ENCODE measurements at places on chromosomes 3 and 15.

- DNase-seq = no peak
Measured at GRCh38 chr3:121155028-121155427, 247.0 kb downstream of the STXBP5L start.

GRCh38 chr3:4306860-4307259 is 3.7 kb downstream of the SETMAR start:
- DNase-seq = peak; percentile 81

GRCh38 chr3:43191116-43191515 is 85.2 kb upstream of the POMGNT2 start:
- DNase-seq = peak; percentile 37

- DNase-seq = peak; percentile 75
Measured at GRCh38 chr3:138332472-138333073, 2.9 kb upstream of the NME9 start.

DNA sequence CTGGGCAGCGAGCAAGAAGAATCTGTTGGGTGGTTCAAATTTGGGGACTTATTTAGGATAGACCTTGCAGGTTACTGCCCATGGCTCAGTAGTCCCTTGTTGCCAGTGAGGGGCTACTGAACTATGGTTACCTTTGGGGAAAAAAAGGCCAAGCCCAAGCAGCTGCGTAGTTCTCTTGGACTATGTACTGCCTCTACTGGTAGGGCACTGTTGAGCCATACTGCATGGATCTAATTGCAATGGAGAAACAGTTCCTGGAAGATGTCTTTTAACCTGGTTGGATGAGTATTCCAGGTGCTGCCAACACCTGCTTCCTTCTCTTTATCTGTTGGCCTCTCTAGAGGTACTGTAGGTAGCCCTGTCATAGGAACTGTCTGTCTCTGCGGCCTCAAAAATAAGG is 671.9 kb upstream of the CBLB start:
- no peak for DNase-seq

GRCh38 chr3:102478160-102478559 is 43.3 kb downstream of the ZPLD1 start:
- DNase-seq = no peak

- peak; percentile 66 for DNase-seq
Measured at GRCh38 chr3:16513141-16514020, at the start of gene RFTN1. RFTN1 (minus strand) TSS chr3:16513699; CDS start chr3:16493869, 19,830 bp downstream.

- DNase-seq = no peak
Measured at GRCh38 chr15:93662162-93662885, 569.0 kb upstream of the MCTP2 start.

DNA sequence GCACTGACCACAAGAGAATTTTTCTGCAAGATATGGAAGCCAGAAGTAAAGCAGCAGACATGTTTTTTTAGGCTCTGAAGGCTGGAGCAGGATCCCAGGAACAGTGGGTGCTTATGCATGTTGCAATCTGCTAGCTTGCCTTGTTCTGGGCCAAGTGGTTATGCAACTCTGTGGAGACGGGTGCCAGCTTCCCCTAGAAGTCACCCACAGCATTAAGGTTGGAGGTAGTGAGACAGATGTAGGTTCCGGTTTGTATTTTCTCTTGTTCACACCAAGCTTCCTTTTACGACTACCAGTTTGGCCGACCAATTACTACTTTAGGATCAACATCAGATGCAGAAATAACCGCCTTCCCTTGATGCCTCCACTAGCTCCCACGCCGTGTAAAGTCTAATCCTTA is 11.1 kb downstream of the DPH3 start:
- DNase-seq = peak; percentile 57

GRCh38 chr3:120646771-120647432 is 35.1 kb downstream of the HGD start:
- DNase-seq = no peak

GRCh38 chr15:76945494-76946093 is 14.0 kb downstream of the RCN2 start:
- DNase-seq = no peak

GRCh38 chr3:170656284-170656683 is 70.4 kb upstream of the SLC7A14 start:
- no peak for DNase-seq

GRCh38 chr3:185942907-185943759 is 5.3 kb upstream of the TRA2B start:
- peak; percentile 96 for DNase-seq

DNA sequence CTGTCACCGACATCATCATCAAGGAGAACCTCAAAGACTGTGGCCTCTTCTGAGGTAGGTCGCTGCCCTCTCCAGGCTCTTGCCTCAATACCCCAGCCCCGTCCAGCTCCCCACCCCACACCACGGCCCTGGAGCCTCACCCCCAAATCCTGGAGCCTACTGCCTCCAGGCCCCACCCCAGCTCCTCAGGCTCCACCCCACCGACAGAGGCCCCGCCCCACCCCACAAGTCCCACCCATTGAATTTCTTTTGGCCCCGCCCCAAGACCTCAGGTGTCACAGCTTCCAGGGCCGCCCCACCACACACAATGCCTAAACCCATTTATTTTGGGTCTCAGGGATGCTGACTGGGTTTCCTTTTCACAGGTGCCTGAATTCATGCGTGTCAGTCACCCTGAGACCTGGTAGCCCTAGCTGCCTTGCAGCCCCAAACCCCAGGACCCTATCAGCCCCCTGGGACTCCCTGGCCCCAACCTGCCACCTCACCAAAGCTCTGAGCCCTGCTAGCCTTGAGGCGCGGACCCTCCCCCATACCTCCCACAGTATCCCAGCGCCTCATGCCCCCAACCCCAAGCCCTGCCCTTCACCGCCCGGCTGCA is 3.6 kb downstream of the GNAT1 start:
- no peak for DNase-seq

- DNase-seq = peak; percentile 91
Measured at GRCh38 chr3:120203016-120203415, 82.0 kb downstream of the GPR156 start.

DNA sequence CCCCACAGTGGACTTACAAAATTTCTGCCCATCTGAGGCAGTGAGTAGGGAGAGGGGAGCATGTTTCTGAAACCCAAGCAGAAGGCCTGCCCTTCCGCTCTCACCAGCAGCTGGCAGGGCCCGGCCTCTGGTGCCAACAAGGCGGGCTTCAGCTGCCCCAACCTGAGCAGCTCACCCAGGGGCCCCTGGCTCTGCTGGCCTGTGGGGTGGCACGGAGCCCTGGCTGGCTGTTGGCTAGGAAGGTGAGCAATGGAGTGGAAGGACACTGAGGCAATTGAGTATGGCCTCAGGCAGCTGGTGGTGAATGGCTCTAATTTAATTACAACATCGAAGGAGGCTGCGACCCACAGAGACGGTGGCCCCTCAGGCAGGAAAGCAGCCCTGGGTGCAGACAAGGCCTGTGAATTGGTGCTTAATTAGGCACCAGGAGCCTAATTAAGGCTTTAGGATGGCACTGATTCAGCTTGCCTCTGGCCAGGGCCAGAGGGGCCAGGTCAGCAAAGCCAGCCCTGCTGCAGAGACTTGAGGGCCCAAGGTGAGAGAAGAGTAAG is 60.9 kb downstream of the ST8SIA2 start:
- DNase-seq = no peak

DNA sequence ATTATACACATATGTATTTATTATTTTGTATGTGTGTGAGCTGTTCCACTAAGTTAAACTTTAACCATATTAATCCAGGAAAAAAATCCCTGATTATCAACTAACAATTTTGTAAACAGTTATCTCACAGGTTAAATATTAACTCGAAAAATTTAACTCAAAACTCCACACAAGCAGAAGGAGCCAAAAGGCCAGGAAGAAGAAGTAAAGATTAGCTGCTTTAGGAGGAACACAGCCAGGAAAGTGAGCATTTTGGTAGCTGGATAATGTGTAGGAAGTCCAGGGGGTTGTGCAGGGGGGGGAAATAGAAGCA is 425.0 kb downstream of the TIGIT start:
- no peak for DNase-seq

- peak; percentile 78 for DNase-seq
Measured at GRCh38 chr3:15796771-15797641, 773 bp downstream of the ANKRD28 start.

- DNase-seq = no peak
Measured at GRCh38 chr3:110925798-110926197, 145.8 kb upstream of the NECTIN3 start.

DNA sequence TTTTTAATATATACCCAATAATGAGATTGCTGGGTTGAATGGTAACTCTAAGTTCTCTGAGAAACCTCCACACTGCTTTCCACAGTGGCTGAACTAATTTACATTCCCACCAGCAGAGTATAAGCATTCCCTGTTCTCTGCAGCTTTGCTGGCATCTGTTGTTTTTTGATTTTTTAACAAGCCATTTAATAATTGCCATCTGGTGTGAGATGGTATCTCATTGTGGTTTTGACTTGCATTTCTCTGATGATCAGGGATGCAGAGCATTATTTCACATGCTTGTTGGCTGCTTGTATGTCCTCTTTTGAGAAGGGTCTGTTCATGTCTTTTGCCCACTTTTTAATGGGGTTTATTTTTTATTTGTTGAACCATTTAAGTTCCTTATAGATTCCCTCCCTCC is 75.0 kb upstream of the EPHB3 start:
- DNase-seq = no peak

GRCh38 chr3:156803952-156804741 is 22.0 kb upstream of the LEKR1 start:
- DNase-seq = no peak

DNA sequence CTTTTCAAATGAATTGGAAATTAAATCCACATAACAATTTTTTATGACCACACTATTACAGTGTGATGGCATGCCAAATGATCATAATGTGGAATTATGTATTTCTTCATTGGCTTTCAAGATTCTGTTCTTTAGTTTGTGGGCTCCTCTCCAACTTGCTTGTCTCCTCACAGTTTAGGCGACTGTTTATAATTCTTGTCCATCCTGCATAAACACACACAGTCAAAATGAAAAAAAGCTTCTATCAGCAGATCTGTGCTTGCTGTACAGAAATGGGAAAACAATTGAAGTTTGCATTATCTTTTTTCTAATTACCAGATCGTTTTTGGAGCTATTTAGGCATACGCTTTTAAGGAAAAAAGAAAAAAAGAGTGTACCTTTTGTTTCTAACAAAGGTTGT is 37.0 kb downstream of the OPA1 start:
- DNase-seq = peak; percentile 49

DNA sequence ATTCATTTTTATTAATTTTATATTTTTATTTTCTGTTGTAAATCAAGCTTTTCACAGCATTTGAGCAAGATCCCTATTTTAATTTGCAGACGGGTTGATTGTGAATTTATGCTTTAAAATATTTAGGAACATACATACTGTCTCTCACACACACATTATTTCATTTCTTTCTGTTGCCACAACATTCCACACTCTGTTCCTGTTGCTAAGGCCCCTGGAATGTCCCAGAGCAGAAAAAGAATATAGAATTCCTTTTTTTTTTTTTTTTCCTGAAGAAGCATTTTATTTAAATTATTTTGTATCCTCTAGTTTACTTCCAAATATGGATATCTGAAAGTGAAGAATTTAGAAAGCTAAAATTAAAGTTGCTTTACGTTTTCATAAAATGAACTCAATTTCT is 36.8 kb upstream of the SCAANT1 start:
- DNase-seq = peak; percentile 84

GRCh38 chr15:76368122-76368621 is 31.6 kb downstream of the ISL2 start:
- DNase-seq = no peak

DNA sequence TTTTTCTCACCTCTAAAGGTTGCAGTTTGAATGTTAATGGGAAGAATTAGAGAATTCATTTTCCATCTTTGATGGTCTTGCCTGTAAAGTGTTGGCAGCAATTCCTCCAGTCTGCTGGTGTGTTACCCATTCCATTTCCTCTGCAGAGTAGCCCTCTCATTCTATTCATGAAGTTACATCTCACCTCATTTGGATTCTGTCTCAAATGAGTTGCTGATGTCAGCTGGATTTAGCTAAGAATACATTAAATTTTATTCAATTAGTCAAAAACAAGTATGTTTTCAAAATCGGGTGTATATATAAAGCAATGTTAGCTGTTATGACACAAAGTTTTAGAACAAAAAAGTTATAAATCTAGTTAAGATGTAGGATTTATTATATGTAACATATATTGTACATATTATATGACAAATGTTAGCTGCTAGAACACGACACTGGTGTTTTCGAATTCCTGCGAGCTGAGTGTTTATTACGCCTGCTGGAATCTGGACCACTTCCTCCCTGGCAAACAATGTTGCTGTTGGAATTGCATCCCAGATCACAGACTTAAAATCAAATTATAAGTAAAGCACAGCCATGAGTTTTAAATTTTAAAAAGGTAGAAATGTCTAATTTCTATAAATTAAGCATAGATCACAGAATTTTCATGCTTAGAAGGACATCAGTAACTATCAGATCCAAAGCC is 516.2 kb downstream of the OCA2 start:
- DNase-seq = peak; percentile 53

GRCh38 chr3:187165144-187165543 is 25.8 kb upstream of the RPL39L start:
- peak; percentile 75 for DNase-seq

DNA sequence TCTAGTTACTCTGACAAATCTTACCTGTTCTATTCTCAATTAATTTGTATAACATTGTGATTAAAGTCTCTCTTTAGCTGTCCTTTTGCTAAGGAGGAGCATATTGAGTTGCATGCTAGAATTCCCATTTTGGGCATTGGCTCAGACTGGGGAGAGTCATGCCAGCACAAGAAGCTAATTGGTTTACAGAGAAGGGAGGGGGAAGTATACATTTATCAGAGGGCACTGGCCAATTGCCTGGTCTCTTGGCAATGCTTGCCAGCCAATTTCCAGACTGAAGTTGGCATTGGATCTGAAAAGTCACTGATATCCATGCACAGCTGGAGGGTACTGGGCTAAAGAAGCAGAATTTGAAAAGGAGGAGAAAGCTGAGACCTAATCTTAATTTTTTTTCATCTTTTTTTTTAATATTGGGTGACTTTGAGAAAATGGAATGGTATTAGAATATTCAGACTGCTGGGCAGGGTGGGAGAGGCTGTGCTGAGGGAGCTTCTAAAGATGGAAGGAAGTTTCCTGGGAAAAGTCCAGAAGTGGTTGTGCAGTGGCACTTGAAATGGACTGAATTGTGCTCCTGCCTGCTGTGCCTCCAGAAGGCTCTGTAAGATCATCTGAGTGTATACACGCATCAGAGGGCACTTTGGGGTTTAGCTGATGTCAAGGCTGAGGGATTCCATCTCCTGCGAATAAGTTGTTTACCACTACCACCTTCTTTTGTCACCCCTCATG is 365.2 kb upstream of the DPH6 start:
- DNase-seq = no peak

DNA sequence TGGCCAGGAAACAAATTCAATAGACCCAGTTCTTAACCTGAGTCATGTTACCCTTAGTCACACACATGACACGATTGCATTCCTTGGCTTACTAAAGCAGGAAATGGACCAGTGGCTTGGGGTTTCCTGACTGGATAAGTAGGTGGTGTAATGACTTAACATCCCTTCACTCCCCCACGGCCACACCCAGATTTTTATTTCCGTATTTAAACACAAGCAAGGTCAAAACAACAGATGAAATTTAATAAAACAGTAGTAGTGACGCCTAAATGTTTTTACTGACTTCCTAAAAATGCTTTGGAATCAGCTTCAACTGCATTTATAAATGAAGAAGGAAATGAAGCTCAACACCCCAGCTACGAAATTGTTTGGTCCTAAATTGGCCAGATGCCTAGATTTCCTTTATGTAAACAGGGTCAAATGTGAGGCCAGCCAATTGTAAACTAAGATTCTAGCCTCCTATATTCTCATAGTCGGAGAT is 324.3 kb downstream of the CHST2 start:
- peak; percentile 99 for DNase-seq
